ENCODE measurements at places on chromosomes 2 and 18. TPM values are rescaled to one million over a fixed set of nuclear protein-coding genes. Genes with fewer than 3 reads are reported as not detected.

GRCh38 chr18:924987-925386, 20.3 kb downstream of the ADCYAP1 start:
- DNase-seq: no peak

- no peak for DNase-seq
Measured at GRCh38 chr2:228841877-228842276, 429.2 kb downstream of the PID1 start.

The GPR39 gene
- 0.03 TPM for polyA plus RNA-seq

The AOX1 gene
- polyA plus RNA-seq: 0.03 TPM

The SMCHD1 gene
- 4.6 TPM for polyA plus RNA-seq

DNA sequence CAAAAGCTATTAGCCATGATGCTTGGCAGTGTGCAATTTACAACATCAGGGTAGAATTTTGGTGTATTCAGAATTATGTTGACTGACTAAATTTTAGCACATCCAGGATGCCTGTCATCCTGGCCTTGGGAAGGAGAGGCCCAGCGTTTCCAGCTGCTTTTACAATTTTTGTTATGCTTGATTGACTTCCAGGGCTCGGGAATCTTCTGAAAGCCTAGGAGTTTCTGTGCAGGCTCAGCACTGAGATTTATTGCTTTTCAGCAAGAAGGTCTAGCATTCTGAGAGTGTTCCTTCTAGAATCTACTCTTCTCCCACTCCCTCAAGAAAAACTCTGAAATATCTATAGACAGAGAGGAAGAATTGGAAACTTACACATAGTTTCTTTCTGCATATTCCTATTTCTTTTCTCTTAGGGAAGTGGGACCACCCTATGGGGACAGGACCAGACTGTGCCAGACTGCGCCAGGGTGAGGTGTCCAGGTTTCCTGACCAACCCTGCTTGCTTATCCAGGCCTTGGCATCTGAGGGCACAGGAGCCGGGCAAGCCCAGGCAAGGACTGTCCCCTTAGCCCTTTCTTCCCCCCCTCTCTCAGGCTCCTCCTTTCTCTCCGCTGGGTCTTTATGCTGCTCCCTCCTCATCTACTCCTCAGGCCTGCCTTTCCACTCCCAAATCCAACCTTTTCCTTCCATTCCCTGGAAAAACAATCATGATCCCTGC, 26.9 kb downstream of the MAIP1 start:
- DNase-seq: no peak
